ENCODE measurements at places on chromosomes 11 and 22.

GRCh38 chr11:8315463-8315862 lies 51.8 kb upstream of the LMO1 start:
- no peak for DNase-seq

GRCh38 chr11:129778877-129779276 lies 36.8 kb upstream of the TMEM45B start:
- DNase-seq: no peak

- no peak for DNase-seq
These were observed 24.3 kb downstream of the SLC25A18 start for GRCh38 chr22:17587629-17588028.

- DNase-seq: no peak
These were observed 139.8 kb upstream of the CEP126 start for GRCh38 chr11:101775033-101775432.

DNA sequence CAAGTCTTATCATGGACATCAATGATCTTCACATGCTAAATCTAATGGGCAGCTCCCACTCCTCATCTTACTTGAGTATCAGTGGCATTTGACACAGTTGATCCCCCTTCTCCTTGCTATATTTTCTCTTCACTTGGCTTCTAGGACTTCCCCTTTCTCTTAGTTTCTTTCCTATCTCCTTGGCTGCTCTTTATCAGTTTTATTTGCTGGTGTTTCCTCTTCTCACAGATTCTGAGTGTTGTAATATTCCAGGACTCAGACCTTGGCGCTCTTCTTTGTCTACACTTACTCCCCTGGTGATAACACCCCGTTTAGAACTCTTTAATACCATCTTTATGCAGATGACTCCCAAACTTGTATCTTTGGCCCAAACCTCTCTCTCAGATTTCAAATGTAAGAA lies 33.9 kb upstream of the RASSF10 start:
- peak; percentile 62 for DNase-seq

DNA sequence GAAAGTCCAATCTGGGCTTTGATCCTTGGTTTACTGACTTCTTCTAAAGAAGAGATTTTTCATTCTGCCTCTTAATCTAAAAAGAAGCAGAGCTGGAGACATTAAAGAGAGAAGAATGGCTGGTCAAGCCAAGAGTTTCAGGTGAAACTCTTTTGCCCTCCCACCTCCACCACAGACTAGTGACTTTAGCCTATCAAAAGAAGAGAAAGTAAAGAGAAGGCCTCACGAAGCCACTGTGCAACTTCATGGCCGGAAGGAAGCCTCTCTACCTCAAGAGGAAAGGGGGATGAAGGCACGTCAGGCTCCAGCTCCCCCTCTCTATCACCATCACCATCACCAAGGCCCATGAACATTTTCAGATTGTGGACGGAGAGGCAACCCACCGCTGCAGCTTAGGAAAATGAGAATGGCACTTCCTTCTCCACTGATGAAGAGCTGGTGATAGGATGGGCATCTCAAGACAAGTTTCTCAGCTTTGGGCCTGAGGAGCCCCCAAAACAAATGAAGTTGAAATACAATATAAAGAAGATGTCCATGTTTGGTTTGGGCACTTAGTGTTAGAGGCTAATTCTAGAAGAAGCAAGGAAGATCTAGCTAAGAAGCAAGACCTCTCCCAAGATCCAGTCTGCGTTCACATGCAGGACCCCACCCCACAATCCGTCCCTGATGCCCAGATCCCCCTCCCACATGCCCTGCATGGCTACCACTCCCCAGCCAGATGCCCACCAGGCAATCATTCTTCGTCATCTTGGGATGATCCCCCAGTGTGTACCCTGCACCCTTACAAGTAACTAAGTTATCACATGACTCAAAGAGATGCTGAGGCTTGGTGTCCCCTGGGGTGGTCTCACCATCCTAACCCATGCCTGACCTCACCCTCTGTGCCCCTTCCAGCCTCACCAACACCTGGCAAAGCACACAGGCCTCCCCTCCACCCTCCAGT lies 52.6 kb downstream of the IGSF9B start:
- no peak for DNase-seq

DNA sequence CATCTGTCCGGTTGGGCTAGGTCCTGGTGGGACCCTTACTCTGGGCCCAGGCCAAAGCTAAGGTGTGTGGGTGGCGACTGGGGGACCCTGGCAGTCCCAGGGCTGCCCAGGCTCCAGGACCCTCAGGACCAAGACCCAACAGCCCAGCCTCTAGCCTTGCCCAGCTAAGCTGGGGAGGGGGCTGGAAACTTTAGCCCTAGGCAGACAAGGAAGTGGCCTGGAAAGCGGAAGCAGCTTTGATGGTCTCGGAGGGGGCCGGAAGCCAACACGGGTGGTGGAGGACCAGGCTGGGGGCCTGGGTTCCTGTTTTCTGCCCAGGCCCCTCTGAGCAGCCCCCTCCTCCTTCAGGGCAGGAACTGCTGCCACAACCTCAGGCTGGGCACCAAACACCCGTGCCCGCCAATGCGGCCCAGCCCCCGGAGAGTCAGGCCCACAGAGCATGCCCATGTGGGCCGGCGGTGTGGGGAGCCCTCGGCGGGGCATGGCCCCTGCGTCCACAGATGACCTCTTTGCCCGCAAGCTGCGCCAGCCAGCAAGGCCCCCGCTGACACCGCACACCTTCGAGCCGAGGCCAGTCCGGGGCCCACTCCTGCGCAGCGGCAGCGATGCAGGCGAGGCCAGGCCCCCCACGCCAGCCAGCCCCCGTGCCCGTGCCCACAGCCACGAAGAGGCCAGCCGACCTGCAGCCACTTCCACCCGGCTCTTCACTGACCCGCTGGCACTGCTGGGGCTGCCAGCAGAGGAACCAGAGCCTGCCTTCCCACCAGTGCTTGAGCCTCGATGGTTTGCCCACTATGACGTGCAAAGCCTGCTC lies 2.8 kb downstream of the SIPA1 start:
- peak; percentile 88 for DNase-seq

DNA sequence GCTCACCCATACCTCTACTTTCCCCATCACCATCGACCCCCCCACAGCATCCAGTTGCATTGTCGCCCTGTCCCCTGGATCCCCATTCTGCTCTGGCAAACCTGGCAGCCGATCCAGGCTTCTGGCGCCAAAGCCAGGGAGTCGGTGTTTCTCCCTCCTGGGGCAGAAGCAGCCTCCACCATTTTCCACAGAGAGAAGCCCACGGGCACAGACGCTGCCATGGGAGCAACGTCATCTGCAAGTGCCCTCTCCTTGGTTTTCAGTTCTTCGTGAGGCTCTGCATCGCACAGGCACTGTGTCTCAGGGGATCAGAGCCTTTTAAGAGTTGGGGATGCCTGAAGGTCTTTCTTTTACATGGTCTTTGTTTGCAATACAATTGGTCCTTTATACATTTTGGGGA lies 2.3 kb downstream of the YPEL4 start:
- no peak for DNase-seq

GRCh38 chr22:38042488-38042790 lies 14.8 kb upstream of the PICK1 start:
- DNase-seq: peak; percentile 9

GRCh38 chr22:19873138-19873959 lies 18.7 kb upstream of the GNB1L start:
- DNase-seq: no peak

DNA sequence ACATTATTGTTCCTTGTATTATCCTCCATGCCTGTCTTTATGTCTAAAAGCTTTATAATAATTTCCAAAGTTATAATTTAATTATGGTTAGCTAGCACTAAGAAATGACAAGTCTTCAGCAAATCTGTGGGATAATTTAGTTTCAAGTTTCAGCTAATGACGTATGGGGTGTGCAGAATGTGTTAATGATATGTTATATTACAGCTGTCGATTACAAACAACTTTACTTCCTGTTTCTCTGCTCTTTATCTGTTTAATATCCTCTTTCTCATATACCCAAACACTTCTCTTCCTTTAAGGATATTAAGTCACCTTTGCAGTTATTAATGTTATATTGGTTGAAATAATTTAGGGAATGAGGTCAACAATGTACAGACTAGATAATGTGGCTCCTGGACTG lies 161.8 kb downstream of the CASP12 start:
- DNase-seq: peak; percentile 27

DNA sequence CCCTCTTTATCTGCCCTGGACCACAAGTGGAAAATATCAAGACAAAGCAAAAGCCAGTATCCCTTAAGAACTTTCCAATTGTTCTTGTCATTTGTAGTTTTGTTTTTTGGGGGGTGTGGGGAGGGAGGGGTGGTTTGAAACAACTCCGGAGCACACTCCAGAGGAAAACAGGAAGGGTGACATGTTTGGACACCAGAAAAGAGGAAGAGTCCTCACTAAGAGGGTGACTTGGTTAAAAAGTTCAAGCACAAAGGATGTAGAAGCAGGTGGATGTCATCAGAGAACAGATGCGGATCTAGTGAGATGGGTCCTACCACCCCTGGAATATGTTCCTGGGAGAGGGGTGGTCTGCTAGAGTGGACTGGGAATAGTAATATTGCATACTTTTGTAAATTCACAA lies 25.8 kb downstream of the ADAMTS8 start:
- DNase-seq: peak; percentile 72

DNA sequence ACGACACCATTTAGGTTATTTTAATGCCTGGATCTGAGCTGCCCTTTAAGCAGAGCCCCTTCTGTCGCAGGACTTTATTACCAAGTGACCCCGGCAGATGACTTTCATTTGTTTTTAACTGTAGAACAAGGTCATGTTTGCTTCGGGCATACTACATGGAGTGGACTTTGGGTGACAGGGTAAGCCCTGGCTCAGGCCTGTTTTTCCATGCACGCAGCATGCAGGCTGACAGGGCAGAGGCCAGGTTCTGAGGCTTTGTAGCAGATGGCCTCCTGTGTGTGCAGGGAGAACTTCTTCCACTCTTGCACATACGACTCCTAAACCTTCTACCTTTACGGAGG lies 50.5 kb downstream of the SNX19 start:
- no peak for DNase-seq
